ENCODE measurements at places on chromosomes 3 and 15.

DNA sequence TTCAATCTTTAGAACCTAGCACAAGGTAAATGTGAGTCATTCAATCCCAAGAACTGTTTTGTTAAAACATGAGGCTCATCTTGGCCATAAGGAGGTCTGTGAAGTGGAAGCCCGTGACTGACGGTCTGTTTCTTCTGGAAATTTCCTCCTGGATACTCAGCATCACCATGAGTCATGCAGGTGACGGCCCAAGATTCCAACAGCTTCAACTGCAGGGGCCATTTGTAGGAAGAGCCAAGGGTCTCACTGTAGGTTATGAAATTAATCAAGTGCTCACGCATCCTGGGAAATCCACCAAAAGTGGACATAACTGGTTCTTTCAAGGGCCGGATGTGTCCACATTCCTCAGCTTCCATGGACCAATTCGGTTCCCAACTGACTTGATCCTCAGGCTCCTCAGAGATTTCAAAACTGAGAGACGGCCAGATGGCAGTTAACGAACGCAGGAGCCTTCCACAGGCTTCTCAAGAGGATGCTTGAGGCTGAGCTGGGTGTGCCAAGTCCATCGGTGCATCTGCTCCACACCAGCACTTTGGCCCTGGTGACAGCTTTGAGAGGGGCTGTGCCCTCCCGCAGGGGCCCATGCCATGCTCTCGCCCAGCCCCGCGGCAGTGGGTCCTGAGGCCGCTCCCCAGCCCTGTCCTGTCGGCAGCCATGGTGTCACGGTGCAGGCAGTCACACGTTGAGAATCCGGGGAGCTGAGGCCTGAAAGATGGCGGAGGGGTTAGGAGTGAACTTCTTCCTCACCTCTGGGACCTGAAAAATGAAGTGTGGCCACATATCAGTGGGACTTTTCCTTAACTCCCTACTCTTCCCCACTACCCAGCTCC is 8.5 kb downstream of the MAP6D1 start:
- DNase-seq: no peak

GRCh38 chr15:72096796-72097195 is 21.2 kb downstream of the MYO9A start:
- DNase-seq: peak; percentile 1

- no peak for DNase-seq
Observed at GRCh38 chr15:31270767-31271166, 55.9 kb upstream of the KLF13 start.

- no peak for DNase-seq
Observed at GRCh38 chr3:186001842-186002241, 64.0 kb upstream of the TRA2B start.

GRCh38 chr3:120396469-120396868 is 47.3 kb upstream of the LRRC58 start:
- no peak for DNase-seq

DNA sequence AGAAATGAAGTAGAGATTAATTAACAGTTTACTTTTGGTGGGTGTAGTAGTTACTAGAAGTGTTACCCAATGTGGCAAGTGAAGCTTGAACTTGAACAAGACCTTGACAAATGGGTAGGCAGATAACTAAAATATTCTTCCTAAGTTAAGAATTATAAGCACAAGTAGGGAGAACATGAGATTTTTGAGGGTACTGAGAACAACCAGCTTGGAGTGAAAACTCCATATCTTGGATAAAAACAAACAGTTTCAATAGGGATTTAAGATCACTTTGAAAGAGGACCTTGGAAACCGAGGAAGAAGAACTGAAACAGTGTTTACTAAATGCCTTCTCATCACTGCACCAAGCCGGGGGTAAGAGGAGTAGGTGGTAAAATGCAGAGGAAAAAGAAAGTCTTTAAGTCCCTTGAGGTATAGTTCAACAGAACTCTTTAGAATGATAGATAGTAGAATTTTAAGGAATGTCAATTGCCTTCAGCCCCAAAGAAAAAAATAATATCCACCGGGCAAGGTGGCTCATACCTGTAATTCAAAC is 496.7 kb downstream of the NAALADL2 start:
- no peak for DNase-seq

DNA sequence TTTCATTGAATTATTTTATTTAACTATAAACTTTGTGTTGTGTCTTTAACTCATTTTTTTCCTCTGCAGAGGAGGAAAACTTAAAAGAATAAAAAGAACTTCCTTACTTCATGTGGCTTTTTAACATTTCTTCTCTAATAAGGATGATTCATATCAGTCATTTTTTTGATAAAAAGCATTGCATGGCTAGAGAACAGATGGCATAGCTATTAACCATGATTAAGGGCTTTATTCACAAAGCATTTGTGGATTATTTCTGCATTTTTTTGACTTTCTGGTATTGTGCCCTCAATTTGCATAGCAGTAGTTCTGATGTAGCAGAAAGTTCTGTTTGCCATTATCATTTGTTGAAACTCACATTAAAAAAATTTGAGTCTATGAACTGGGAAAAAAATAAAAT is 540.8 kb downstream of the SI start:
- no peak for DNase-seq

DNA sequence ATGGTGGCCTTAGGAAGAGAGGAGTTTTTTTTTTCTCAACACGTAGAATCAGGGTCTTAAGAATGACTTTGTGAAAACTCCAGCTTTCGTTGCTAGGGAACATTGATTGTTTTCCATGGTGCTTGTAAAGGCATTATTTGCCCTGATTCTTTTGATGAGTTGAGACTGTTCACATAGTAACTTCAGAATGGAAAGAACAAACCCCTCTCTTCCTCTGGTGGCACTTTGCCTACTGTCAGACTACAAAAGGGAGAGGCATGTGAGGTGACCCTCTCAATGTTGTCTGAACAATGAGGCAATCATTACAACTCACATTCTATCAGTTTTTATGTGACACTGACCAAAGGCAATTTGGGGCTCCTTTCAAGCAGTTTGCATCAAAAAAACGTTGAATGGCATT is 477.8 kb downstream of the FGF12 start:
- no peak for DNase-seq

DNA sequence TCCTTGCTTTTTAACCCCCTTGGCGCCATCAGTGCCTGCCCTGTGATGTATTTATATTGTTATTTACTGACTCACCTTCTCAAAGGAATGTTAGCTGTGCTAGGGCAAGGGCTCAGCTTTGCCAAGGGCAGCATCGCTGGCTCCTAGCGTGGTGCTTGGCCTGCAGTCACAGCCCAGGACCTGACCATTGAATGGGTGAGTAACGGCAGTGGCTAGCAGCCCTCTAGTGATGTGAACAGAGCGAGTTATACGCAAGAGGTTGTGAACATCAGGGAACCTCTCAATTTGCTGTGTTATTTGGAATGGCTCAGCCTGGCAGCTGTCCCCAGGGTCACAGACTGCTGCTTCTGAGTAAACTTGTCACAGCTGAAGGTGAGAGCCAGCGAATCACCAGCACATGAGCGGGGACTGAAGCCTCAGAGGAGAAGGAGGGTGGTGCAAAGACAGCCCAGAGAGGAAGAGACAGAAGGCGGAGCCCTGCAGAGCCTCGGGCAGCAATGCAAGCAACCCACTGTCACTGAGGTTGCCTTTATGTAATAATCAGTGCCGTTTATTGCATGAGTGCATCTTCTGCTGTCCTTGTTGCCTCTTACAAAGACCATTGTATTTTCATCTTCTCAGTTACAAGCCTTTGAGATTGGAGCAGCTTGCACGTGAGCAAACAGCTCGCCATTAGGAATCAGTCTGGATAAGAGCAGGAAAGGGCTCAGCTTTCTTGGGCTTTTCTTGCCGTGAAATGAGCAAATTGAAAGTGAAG is 158.3 kb downstream of the SLCO3A1 start:
- DNase-seq: no peak

GRCh38 chr3:46986055-46986730 is 6.7 kb downstream of the NBEAL2 start:
- DNase-seq: no peak

DNA sequence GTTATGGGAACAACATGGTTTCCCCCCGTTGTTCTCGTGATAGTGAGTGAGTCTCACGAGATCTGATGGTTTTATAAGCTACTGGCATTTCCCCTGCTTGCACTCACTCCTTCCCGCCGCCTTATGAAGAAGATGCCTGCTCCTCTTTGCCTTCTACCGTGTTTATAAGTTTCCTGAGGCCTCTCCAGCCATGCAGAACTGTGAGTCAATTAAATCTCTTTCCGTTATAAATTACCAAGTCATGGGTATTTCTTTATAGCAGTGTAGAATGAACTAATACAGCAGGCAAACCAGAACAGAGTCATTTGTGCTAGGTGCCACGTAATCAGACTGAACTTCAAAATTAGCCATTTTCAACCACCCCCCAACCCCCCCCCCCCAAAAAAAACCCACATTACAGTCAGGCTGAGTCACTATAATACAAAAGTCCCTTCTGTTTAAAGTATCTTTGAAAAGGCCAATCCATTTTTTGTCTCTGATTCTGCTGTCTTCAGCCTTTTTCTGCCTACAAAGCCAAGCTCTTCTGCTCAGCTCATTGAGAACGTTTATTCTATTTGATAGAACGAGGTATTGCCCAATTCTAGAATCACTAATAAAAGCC is 4.1 kb downstream of the OR4F6 start:
- no peak for DNase-seq

DNA sequence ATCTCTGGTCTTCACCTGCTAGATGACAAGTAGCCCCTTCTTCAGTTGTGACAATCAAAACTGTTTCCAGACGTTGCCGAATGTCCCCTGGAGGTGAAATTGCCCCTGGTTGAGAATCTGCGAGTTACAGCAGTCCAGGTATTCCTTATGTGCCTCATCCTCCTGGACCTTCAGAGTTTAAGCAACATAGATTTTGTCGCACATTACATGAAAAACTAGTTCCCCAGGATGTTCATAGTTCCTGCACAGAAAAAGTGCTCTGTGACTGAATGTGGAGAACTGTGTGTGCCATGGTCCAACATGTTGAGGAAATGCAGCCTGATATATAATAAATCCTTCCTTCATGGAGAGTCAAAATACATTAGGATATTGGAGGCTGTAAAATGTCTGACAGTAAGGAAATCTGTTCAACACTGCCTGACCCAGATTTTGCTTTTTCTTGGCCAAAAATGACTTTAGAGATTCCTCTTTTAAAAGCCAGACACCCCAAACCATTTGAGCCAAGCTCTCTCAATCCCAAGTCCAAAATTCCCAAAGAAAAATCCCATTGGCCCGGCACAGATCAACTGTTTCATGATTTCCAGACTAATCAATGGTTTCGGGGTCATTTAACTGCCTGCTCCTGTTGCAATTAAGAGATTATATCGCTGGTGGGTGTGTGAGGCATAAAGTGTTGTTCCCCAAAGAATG is 20.4 kb upstream of the SHC4 start:
- DNase-seq: no peak

- DNase-seq: no peak
Observed at GRCh38 chr3:155076888-155077287, 3.2 kb upstream of the MME start.

- DNase-seq: no peak
Observed at GRCh38 chr3:177475356-177475665, 278.0 kb upstream of the TBL1XR1 start.

DNA sequence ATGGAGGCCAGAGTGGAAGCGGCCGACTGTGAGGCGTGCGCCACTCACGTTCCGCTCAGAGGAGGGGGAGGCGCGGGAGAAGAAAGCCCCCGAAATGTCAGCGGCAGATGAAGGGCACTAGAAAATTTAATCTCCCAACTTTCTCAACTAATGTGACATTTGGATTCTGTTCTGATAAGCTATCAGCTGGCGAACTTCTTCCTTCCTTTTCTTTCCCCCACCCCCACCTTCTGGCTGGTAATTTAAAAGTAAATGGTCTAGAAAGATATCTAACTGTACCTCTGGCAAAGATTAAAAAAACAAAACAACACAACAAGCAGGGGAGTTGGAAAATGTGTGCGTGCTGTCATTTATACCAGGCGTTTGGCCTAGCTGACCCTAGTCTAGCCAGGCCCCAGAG is 26.4 kb upstream of the TMEM115 start:
- DNase-seq: no peak

- no peak for DNase-seq
Observed at GRCh38 chr3:195475614-195476013, 32.8 kb upstream of the ACAP2 start.
